ENCODE measurements at places on chromosomes 5 and 9. TPM values are rescaled to one million over a fixed set of nuclear protein-coding genes. Genes with fewer than 3 reads are reported as not detected.

Gene CCDC183
- 0.14 TPM for total RNA-seq

Gene HSD17B4
- 52.5 TPM for total RNA-seq

Gene RBM27
- total RNA-seq, result 28.9 TPM

Gene DDX4
- 0.19 TPM for total RNA-seq

Gene CTSV
- total RNA-seq, result 0.51 TPM

Gene ZNF883
- total RNA-seq, result 0.24 TPM

Gene PFN3
- not detected for total RNA-seq

Gene BARHL1
- not detected for total RNA-seq

Gene FAM78A
- total RNA-seq, result 51.6 TPM

Gene PDE6A
- not detected for total RNA-seq

Gene NFIB
- total RNA-seq, result not detected

Gene BTNL3
- total RNA-seq, result not detected

Gene PCDHB2
- not detected for total RNA-seq

Gene NAIF1
- total RNA-seq, result 11.1 TPM

Gene TAF11L6
- total RNA-seq, result not detected

Gene PCDHB16
- total RNA-seq, result not detected

Gene ROR2
- total RNA-seq, result 0.43 TPM

Gene FAM153A
- total RNA-seq, result 12.8 TPM

Gene SLC25A2
- 0.23 TPM for total RNA-seq

Gene NEUROG1
- total RNA-seq, result not detected

Gene DOCK8
- 121 TPM for total RNA-seq

Gene IFNA21
- not detected for total RNA-seq

Gene TRPM3
- total RNA-seq, result not detected

Gene TMC1
- total RNA-seq, result not detected

Gene CDC14B
- 1.0 TPM for total RNA-seq

Gene QSOX2
- 28.0 TPM for total RNA-seq

Gene FCN2
- total RNA-seq, result not detected

Gene OTULIN
- 62.1 TPM for total RNA-seq

Gene PLK2
- total RNA-seq, result 25.6 TPM

Gene LECT2
- total RNA-seq, result not detected

Gene RANBP3L
- not detected for total RNA-seq

Gene ARHGEF28
- total RNA-seq, result not detected

Gene IFNA4
- total RNA-seq, result not detected
